Psoas muscle (tissue), 8 donors: ENCODE measurements at places on chromosomes 1 and 21.

GRCh38 chr1:207867136-207868109 lies 43.5 kb downstream of the CD34 start:
- peak; percentile 26 for DNase-seq

- DNase-seq = no peak
These were observed 290.4 kb downstream of the OLFM3 start for GRCh38 chr1:101706366-101706765.

DNA sequence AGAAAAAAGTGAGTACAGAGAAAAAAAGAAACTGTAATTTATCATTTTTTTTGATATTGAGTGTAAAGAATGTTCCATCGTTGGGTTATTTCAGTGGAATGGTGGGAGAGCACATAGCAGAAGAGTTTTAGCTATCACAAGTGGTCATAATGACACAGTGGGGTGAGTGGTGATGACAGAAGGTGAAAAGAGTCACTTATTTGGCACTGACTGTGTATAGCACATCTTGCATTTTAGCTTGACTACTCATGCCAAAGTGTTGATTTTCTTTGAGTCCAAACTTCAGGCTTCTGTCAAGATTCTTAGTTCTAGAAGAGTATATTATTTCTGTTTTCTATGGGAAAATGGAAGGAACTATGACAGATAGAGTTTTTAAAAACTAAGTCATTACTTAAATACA lies 261.2 kb downstream of the GRIK1 start:
- DNase-seq = no peak

DNA sequence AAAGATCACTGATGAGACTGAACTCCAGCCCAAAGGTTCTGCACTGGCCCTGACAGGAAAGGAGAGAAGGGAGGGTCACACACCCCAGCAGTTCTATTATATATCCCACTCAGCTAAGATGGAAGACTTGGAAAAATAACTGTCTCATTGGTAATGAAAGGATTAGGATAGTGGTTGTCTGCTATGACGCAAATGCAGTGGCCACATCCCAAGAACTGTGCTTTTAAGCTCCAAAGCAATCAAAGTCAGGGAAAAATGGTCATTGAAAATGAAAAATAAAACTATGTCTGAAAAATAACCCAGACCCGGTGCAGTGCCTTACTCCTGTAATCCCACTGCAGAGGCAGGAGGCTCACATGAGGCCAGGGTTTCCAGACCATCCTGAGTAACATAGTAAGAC lies 31.0 kb downstream of the PSMG1 start:
- DNase-seq = no peak

GRCh38 chr1:62621907-62622306 lies 24.6 kb downstream of the ANGPTL3 start:
- peak; percentile 20 for DNase-seq

DNA sequence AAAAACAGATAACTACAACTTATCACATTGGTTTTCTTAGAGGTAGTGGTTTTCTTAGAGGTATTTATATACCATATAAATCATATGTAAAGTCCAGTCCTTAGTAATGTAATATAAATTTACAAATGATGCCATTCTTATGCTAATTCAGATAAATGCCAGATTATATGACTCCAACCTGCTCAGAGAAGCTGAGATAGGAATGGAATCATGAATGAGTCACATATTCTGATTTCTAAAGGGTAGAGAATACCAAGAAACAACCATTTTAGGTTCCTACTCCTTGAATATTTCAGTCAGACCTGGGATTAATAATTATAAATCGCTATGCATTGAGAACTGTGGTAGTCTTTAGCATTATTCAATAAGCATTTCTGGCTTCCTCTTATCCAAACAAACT lies 760.1 kb upstream of the NEGR1 start:
- DNase-seq = no peak

- DNase-seq = no peak
These were observed 208.5 kb upstream of the SNX7 start for GRCh38 chr1:98453066-98453465.

DNA sequence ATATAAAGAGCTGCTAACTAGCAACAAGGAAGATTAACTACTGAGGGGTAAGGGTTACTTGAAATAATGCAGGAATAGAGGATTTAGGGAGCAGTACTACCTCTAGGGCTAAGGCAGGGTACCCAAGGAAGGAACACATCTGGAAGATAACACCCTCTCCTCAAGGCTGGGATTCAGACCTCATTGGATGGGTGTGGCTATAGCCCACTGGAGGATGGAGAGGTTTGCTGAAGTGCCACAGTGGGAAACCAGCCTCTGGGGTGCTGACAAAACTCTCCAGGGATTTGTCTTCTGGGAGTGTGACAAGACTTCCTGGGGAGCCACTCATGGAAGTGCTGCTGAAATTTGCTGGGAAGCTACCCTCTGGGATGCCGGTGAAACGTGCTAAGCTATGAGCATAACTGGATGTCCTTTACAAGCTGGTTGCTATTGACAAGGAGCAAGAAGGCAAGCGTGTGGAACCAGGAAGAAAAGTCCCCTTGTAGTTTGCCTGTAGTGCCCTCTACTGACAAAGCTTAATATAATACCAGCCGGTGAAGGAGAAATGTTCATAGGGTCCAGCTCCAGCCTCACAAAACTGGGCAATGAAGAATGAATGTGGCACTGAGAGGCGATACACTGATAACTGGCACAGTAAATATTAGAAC lies 122.8 kb upstream of the USP24 start:
- DNase-seq = no peak

DNA sequence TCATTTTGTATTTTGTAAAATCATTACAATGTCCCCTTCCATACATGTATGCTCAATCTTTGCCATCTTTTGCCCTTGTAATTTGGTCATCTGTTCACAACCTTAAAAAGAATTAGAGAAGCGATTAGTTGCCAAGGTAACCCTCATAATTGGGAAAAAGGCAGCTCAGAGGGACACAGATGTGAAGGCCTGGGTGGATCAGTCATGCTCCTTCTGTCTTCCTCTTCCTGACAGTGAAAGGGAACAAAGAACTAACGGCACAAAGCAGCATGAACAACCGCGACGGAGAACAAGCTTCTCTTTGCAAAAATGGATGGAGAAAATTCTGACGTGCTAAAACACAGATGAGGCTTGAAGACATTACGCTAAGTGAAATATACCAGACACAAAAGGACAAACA lies 78.7 kb upstream of the COG2 start:
- DNase-seq = no peak

GRCh38 chr1:208298593-208299269 lies 54.5 kb upstream of the PLXNA2 start:
- DNase-seq = no peak

DNA sequence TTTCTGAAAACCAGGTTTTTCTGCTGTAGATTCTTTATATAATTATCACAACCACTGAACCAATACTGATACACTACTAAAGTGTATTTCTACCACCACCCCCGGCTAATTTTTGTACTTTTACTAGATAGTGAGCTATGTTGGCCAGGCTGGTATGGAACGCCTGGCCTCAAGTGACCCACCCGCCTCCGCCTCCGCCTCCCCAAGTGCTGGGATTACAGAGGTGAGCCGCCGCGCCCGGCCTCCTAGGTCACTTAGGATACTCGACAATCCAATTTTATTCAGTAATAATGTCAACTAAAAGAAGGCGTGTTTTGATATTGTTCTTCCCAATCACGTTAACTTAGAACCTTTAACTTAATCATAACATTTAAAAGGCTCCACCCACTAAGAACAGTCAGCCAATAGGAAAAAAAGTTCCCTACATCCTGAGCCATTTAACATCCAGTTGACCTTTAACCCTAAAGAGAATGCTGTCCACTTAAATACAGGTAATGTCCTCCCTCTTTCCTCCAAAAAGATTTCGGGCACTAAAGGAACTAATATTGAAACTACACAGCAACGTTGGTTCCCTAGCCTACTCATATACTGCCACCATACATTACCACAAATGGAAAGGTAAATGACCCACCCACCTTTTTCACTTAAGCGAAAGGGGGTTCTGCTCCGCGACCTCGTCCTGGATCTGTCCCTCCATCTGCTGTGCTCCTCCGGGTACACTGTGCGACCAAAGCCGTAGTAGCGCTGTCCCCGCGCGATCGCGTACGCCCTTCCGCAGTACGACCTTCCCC lies 1.2 kb downstream of the RSRP1 start:
- no peak for DNase-seq

- no peak for DNase-seq
These were observed 1.7 kb downstream of the SSX2IP start for GRCh38 chr1:84688463-84689061.

DNA sequence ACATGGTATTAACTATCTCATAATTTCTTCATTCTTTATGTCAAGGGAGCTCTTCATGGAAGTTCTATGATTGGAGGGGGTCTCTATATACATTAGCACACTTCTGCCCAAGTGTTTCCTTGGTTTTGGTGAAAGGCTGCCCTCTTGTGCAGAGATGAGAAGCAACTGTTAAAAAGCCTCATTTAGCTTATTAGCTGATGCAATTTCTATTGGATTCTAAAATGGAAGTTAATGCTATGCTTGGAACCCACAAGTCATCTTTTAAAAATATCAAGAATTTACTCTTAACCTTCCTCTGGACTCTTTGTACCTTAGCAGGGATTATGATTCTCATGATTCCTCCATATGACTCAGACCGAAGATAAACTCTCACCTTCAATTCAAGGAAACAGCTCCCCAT lies 328.9 kb downstream of the PTBP2 start:
- no peak for DNase-seq

GRCh38 chr1:56573311-56573710 lies 6.1 kb downstream of the PLPP3 start:
- DNase-seq = no peak

DNA sequence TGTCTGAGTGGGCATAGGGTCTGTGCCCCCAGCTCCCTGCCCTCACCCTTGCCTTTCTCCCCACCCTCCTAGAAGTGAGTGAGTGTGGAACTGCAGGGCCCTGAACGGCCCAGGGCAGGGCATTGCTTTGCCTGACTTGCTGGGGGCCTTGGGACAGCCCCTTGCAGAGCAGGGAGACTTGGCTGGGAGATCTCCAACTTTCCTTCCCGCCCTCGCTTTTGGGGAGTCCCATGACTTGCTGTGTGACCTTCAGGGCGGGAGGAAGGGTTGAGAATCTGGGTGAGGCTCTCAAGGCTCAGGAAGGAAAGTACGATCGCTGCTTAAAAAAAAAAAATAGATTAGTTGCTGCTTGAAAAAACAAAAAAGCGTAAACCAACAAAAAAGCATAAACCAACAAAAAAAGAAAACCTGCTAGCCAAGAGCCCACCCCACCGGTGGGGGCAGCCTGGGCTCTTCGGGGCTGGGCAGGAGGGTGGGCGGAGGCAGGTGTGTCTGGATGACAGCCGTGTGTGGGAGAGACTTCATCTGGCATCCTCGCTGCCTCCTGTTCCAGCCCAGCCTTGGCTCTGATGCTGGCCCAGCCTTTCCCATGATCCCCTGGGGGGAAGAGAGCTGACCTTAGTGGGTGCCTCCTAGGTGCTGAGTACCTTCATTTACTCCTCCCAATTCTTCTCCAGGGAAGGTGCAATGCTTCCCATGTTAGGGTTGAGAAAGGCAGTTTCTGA lies 6.5 kb downstream of the NBL1 start:
- no peak for DNase-seq

GRCh38 chr1:63112155-63112900 lies 210.0 kb upstream of the FOXD3 start:
- DNase-seq = no peak

GRCh38 chr1:117591252-117591651 lies 14.6 kb upstream of the TENT5C start:
- DNase-seq = no peak

DNA sequence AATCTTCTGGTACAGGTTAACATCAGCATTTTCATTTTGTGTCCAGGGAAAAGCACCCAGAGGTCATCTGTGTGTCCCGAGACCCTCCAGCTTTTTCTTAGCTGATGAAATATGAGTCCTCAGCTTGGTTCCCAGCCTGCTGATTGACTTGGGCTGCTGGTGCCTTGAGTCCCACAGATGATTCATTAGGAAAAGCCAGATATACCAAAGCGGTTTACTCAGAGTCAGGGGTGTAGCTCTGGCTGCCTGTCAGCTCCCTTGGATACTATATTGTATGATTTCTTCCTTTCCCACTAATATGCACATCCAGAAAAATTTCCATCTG lies 43.7 kb upstream of the MAB21L3 start:
- DNase-seq = peak; percentile 50

GRCh38 chr1:42456010-42456753 lies at the start of the genes PPCS and ZMYND12:
Gene PPCS, plus strand, starts transcription at chr1:42456543. Its CDS starts 23 bp downstream, at chr1:42456566.
Gene ZMYND12, minus strand, starts transcription at chr1:42456022. Its CDS starts 25 bp downstream, at chr1:42455997.
- DNase-seq = peak; percentile 92

DNA sequence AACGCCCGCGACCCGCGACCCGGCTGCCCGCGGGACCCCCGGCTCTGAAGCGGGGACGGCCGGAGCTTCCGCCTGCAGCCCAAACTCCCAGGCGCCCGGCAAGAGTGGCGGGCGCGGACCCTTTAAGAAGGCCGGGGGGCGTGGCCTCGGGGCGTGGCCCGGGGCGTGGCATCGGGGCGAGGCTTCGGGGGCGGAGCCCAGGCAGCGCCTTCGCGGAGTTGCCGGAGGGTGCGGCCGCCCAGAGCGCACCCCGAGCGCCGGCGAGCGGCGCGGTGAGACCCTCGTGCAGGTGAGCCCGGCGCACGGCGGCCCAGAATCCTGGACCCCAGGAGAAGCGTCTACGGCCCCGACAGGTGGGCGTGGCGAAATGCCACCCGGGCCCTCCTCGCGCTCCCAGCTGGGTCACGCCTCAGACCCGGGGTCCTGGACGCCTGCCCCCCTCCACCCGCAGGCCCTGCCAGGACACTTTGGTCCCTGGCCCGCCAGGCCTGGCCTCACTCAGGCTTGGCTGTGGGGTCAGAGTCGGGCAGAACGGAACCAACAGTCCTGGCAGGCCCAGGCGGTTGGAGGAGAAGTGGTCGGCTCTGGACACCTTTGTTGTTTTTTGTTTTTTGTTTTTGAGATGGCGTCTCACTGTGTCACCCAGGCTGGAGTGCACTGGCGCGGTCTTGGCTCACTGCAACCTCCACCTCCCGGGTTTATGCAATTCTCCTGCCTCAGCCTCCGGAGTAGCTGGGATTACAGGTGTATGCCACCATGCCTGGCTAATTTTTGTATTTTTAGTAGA lies 14.4 kb downstream of the RNF223 start:
- peak; percentile 89 for DNase-seq

- no peak for DNase-seq
These were observed 262.5 kb upstream of the B3GALT2 start for GRCh38 chr1:193448682-193449461.

DNA sequence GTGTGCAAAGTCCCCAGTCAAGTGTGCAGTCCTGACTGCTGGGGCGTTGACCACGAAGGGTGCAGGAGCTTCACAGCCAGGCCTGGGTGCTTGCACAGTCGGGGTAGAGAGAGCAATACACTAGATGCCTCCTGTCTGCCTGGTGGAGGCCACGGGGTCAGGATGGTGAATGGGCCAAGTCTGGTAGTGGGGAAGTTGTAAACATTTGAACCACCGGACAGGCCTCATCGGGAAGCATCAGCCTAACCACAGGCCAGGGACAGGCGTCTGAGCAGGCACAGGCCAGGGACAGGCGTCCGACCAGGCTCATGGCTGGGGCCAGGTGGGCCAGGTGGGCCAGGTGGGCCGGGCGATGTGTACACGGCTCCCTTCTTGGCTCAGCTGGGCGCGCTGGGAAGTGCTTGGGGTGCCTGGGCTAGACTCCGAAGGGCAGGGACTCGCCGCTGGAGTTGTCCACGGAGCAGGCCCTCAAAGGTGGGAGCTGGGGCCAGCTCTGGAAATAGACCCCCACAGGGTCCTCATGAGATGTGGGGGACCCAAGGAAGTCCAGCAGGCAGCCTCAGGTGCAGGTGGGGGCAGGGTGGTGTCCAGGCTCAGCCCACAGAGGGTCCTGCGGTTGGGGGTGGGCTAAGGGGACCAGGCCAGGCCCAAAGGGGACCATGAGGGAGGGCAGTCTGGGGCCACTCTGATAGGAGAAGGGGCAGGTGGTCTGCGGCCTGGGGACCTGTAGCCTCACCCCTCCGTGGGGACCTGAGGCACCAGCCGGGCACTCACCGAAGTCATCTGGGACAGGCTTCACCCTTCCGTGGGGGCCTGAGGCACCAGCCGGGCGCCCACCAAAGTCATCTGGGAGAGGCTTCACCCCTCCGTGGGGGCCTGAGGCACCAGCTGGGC lies 15.0 kb downstream of the COL6A1 start:
- DNase-seq = no peak
